ENCODE measurements at places on chromosomes 11 and 22.

DNA sequence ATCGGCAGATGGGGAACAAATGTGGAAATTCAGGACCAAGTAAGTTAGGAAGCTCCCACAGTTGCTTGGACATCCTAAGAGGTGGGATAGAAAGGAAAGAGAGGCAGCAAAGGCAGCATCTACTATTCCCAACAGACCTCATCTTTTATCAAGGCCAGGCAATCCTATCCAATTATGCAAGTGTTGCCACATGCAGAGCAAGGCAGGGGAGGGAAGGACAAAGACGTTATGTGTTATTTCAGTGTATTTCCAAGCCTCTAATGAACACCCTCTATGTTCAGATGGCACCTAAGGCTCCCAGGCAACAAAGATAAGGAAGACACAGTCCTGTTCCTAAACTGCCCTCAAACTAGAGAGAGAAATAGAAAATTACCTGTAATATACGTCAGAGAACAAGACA is 9.2 kb downstream of the TIGD3 start:
- DNase-seq: no peak

DNA sequence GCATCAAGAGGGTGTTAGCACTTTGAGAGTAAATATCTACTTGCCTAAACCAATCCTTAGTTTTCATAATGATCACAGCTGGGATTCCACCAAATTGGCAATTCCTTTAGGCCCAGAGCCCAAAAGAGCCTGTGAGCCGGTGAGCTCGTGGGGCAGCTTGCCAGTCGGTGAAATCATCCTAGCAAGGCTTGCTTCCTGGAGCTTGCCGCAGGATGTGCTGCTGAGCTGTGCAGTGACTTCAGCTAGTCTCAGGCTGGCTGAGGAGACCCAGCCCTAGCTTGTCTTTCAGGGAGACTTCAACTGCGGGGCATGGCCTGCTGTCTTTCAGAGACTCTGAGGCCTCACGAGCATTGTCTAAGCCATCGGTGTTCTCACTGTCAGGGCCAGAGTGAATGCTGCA is 73.6 kb upstream of the SUSD2 start:
- no peak for DNase-seq

DNA sequence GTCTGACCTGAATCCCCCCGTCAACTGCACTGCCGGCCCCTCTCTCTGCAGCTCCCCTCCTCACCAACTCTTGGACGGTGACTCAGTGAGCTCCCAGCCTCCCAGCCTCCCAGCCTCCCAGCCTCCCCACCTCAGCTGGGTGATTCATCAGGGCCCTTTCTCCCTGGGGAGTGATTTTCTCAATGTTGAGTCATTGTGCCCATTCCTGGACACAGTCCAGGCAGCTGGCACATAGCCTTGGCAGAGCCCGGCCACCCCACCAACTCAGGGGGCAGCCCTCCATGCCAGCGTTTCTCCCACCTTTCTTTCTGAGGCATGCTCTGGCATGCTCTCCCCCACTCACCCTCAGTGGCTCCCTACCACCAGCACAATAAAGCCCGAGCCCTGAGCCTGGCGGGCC is 30.7 kb downstream of the PDE2A start:
- no peak for DNase-seq

DNA sequence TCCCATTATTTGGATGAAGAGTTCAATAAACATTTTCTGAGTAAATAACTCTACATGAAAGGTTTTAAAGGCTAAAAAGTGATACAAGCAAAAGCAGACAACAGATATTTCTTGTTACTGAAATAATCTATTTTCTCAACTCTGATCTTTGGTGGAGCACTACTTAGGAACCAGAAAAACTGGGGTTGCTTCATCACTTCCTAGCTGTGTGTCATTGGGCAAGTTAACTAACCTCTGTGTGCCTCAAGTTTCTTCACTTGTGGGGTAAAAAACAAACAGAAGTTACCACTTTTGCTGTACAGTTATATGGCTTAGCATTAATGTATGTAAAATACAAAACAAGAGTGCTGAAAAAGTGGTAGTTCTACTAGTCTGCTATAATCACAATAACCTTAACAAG is 5.6 kb downstream of the MAPK1 start:
- no peak for DNase-seq

GRCh38 chr11:80371931-80372330 is 931.1 kb upstream of the TENM4 start:
- no peak for DNase-seq

DNA sequence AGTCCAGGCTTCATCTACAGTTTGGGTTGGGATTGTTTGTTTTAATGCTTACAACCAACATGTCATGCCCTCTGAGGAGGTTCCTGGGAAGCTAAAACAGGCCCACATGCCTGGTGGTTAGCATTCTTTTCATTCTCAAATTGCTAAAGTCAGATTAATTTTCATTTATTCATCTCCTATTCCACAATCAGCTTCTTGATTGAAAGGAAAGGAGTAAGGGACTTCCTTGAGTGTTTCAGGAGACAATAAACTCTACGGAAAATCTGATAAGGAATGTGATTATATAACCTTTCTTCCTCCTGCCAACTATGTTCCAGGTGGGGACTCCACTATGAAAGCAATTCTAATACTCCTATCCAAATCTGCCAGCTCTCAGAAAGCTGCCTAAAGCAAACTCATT is 30.8 kb downstream of the MRTFA start:
- DNase-seq: no peak

DNA sequence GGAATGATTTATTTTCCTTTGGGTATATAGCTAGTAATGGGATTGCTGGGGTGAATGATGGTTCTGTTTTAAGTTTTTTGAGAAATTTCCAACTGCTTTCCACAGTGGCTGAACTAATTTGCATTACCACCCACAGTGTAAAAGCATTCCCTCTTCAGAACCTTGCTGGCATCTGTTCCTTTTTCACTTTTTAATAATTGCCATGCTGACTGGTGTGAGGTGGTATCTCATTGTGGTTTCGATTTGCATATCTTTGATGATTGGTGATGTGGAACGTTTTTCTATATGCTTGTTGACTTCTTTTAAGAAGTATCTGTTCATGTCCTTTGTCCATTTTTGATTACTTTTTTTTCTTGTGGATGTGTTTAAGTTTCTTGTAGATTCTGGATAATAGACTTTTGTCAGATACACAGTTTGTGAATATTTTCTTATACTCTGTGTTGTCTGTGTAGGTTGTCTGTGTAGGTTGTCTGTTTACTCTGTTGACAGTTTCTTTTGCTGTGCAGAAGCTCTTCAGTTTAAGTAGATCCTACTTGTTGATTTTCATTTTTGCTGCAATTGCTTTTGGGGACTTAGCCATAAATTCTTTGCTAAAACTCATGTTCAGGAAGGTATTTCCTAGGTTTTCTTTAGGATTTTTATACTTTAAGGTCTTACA is 291.8 kb upstream of the DDI1 start:
- DNase-seq: no peak

DNA sequence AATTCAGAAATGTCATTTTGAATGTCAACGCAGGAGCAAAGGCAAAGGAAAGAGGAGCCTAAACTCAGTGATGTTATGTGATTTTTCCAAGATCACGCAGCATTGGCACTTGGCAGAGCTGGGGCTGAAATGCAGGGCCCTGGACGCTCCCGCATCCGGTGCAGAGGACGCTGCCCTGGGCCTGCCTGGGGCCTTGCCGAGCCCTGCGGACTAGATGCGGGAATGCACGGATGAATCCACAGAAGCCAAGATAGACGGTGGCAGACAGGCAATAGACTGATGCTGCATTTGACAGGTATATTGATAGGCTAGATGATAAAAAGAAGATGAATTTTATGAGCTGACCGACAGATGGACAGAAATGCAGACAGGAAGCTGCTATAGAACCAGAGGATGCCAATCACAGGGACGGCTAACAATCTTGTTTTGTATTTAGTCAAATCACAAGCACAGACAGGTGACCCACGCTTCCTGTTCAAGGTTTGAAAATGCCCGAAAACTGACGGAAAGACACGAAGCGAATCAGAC is 696 bp upstream of the MARK2 start:
- DNase-seq: no peak

- no peak for DNase-seq
Observed at GRCh38 chr22:19086417-19086816, 35.8 kb downstream of the DGCR2 start.

Measured in NCI-H1436 treated with DMSO at 0.1 percent for 48 hours (cell line).